ENCODE measurements at places on chromosomes 11 and 22.
A peak's percentile ranks its signal among the peaks of the same experiment; 100 is the strongest.

GRCh38 chr22:27588268-27588667 is 213.3 kb downstream of the MN1 start:
- no peak for DNase-seq

DNA sequence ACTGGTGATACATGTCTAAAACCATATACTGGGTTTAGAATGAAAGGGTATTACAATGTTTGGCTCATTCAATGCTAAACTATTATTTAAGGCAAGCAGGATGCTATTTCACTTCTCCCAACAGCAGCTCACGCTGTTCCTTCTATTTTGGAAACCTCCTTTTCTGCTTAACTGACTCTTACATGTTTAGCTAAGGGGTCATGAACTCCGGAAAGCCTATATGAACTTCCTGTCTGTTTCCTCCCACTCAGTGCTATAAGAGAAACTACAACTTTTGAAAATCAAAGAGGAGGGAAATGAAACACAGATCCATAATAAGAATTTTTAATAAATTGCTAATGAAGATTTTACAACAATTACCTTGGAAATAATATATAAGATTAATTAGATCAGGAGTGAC is 30.9 kb downstream of the SLC36A4 start:
- no peak for DNase-seq

DNA sequence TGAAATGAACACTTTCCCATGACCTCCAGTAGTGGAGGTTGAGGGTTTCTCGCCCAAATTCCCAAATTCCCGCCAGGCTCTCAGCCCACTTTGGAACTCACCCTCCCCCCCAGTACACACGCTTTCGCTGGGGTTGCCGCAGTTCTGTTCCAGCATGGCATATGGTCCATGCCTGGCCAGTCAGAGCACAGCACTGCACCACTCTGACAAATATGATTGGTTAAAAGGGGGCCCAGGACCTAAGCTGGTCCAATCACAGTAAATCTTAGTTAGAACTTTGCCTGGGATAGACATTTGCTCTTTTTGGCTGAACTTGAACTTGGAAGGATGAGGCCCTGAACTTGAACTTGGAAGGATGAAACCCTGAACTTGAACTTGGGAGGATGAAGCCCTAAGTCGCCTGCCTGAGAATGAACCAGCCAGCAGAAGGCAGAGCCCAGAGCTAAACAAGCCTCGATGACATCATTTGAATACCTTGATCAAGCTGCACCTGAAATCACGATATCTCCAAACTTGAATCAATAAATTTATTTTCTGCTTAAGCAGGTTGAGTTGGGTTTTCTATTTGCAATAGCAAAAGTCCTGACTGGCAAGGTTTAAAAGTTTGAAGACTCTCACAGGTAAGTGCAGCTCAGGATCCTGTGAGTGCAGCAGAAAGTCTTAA is 12.6 kb upstream of the SSTR3 start:
- DNase-seq = no peak

DNA sequence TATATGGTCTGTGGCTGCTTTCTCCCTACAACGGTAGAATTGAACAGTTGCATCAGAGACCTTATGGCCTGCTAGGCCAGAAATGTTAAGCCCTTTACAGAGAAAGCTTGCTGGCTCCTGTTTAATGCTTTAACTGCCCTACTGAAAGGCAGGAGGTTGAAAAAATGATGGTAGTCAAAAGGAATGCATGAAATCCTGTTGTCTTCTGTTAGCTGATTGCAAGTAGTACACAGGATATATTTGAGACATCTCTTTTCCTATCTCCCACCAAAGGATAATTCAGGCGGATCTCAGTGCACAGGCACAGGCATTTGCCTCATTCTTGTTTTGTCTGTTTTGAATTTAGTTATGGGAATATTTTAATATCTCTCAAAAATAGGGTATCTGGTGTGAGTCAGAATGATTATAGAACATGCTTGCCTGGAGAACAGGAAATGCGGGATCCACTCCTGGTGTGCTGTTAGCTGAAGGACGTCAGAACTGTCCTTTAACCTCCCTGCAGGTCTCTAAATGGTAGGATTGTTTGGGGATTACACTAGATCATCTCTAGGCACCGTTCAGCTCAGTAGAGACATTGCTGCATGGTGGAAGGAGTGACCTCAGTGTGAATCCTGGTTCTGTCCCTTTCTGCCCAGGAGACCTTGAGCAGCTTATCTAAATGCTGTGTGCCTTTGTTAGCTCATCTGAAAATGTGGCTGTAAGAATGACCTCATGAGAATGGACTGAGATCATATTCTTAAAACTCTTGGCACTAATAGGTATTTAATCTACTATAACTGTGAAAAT is 49.5 kb downstream of the PACS1 start:
- DNase-seq = no peak

- DNase-seq = no peak
Observed at GRCh38 chr11:134503596-134503995, 91.6 kb upstream of the B3GAT1 start.

DNA sequence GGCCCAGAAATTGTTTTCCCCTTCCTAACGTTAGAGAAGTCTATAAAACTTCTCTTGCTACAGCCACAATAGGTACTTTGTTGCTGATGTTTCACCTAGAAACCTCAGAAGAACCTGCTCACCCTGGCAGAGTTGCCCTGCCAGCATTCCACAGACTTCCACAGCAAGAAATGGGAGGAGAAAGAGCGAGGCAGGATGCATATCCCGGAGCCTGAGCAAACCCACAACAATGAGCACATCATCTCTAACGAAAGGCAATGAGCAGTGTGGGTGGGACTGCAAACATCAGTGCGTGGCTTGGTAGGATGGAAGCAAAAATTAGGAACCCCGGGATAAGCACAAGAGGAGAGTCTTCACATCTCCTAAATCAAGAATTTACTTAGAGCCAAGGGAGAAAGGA is 892.3 kb downstream of the OPCML start:
- no peak for DNase-seq

DNA sequence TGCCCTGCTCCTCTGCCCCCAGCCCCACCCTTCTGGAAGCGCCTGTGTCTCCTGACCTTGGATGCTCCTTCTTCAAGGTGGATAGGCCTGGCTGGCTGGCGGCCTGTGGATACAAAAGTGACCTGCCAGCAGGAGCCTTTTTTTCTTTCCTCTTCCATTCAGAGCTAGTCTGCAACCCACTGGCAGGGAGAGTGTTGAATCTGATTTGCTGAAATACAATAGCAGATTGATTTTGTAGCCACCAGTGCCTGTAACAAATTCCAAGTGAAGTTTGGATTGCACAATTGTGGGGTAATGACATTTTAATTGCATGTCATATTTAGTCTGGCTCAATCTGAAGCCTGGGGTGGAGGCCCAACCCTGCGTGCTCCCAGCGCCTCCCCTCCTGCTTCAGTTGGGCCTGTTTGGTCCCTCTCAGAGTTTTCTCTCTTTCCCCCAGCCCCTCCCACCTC is 97.2 kb downstream of the GRIK4 start:
- no peak for DNase-seq

- no peak for DNase-seq
Observed at GRCh38 chr11:65356394-65356972, 1.9 kb downstream of the TIGD3 start.

DNA sequence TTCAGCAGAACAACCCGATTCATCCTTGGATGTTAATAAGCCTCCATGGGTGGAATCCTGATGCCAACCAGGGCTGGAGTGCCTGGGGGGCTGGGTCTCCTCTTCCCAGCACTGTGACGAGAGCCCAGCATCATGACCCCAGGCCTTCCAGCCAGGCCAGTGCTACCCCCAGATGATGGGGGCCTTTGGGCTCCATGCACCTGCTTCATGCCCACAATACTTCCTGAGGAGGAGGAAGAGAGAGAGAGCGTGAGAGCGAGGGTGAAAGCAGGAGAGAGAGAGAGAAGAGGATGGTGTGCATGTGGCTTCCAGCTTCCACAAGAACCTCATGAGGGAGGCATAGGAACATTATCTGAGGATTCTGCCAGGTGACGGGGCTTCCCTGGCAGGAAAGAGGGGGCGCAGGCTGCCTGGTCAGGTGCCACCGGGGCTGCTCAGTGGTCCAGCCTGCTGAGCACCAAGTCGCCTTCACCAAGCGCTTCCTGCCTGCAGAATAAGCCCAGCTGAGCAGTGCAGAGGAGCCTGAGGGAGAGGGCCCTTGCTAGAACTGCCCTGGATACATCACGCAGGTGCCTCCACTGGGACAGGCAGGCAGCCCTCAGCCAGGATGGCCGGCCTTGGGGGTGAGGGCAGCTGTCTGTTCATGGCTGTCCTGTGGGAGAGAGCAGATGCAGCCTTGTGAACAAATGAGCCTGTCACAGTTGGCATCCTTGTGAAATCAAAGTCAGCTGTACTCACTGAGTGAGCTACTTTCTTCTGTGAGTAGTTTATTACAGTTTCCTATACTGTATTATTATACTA is 243.3 kb upstream of the B3GAT1 start:
- no peak for DNase-seq

GRCh38 chr22:17824457-17824856 is 50.2 kb upstream of the BID start:
- DNase-seq = no peak

- peak; percentile 59 for DNase-seq
Observed at GRCh38 chr11:876545-876944, 33.9 kb downstream of the TSPAN4 start.

- no peak for DNase-seq
Observed at GRCh38 chr11:115430345-115430744, 73.9 kb downstream of the CADM1 start.

DNA sequence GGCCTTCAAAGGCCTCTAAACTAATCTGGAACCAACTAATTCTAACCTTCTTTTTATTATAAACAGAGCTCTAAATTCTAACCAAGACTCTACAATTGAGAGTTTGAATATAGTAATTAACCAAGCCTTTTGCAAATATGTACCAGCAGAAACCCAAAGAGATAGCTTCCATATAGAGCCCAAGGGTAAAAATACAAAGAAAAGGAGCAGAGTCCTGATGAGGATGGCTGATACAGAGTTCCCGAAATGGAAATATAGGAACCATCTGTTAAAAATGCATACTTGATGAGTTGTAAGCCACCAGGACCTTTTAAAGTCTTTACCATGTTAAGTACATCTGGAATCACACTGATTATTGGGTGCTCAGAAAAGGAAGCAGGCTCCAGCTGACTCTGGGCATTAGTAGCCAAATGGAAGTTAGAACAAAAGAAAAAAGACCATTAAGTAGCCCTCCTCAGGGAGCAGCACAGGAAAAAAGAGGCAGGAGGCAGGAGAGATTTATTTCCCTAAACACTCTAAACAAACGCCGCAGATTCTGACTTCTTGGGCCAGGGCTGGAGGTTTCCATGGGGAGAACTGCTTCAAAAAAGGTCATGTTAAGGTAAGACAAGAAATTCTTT is 463.1 kb upstream of the FAT3 start:
- DNase-seq = no peak

GRCh38 chr11:114563077-114563476 is 3.4 kb upstream of the NXPE1 start:
- no peak for DNase-seq

GRCh38 chr11:85947431-85948272 is 92.5 kb downstream of the CCDC83 start:
- peak; percentile 10 for DNase-seq

DNA sequence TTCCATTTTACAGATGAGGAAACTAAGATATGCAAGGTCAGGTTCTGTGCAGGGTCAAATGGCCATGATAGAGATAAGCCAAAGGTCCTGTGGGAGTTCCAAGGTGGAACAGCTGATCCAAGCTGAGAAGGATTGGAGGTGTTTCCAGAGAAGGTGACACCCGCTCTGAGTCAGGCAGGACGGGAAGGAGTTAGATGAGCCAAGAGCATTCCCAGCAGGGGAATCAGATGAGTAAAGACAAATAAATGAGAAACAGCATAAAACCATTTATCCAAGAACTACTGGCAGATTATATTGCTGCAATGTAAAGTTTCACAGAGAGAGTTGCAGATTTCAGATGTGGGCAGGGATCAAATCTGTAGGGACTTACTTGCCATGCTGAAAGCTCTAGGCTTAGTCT is 18.9 kb upstream of the HEPHL1 start:
- DNase-seq = no peak

GRCh38 chr11:70210530-70210929 is 7.4 kb downstream of the FADD start:
- DNase-seq = no peak

GRCh38 chr22:24500277-24500820 is 5.2 kb downstream of the UPB1 start:
- DNase-seq = no peak

- DNase-seq = no peak
Observed at GRCh38 chr11:79471071-79471844, 30.4 kb upstream of the TENM4 start.

GRCh38 chr11:34566208-34566551 is 52.6 kb upstream of the ELF5 start:
- no peak for DNase-seq

DNA sequence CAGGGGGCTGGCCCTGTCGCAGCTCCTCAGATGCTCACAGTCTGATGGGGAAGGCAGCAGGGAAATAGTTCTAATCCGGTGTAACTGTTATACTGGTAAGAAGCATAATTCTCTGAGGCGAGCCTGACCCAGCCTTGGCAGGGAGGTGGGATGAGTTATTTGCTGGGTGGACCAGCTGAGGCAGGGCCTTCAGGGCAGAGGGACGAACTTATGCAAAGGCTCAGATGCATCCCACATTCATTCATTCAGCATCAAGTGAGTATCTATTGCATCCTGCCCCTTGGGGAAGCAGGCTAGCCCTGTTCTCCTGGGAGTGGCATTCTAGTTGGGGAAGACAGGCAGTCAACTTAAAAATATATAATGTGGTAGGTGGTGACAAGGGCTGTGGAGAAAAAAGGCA is 13.6 kb upstream of the SREBF2 start:
- DNase-seq = no peak

DNA sequence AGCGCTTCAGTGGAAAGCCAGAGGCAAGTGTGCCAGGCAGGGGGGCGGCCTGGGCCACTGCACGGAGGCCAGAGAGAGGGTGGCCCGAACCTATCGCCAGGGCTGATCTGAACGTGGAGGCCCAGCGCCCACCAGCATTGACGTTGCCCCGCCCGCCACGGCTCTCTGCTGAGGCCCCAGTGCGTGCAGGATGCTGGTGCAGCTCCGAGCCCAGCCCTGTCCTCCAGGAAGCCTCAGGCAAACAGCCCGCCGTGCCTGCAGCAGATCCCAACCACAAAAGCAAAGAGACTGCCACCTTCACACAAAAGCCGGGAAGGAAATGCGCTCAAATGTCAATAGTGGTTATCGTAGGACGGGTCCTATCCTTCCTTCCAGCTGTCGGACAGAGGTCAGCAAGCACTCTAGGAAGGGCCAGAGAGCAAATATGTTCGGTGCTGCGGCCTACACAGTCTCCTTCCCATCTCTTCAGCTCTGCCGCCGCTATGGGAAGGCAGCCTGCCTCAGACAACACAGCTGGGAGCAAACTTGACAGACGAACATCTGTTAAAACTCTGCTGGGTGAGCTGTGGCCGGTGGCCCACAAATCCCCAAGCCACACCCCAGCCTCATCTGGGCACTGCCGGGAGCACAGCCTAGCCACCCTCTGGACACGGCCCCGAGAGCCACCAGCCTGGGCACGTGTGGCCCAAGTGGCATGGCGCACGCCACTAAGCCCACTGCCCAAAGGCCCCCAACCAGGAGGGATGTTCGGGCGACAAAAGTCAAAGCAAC is 146.2 kb downstream of the CRYBB2 start:
- no peak for DNase-seq

GRCh38 chr22:38028344-38029130 is 28.7 kb upstream of the PICK1 start:
- no peak for DNase-seq

- DNase-seq = no peak
Observed at GRCh38 chr11:96293598-96294021, 49.4 kb downstream of the MAML2 start.

- no peak for DNase-seq
Observed at GRCh38 chr11:36748836-36749235, 150.8 kb upstream of the RAG2 start.
